NCI-H526 (cell line): ENCODE measurements at places on chromosomes 6 and 20.
A peak's percentile ranks its signal among the peaks of the same experiment; 100 is the strongest.

- DNase-seq: no peak
Observed at GRCh38 chr6:111843347-111844147, 29.7 kb downstream of the FYN start.

DNA sequence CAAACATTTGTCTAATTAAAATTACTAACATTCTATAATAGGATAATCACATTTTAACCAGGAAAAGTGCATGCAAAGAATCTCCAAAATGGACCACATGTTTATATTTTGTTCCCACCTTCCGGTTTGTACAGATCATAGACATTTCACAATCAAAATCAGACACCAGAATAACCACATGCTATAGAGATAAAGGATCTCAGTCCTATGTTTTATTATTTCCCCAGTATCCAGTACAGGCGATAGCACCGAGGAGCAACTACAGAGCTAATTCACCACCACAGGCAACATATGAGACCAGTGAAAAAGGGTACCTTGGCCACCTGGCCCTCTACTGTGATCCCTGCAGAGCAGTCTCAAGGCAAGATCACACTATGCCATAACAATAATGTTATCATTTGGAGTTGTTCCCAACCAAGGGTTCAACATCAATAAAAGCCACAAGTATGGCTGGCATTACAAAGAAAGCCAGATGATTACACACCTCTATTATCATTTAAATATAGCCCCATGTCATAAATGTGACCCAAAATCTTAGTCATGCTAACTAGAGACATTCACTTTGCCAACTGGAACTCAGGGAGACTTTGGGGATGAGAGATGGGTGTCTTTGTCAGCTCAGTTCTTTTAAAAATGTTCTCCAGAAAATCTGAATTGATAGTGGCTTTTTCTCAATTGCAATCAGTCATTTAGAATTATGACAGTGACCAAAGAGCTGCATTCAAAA, 46.7 kb downstream of the RALGAPA2 start:
- DNase-seq: no peak

DNA sequence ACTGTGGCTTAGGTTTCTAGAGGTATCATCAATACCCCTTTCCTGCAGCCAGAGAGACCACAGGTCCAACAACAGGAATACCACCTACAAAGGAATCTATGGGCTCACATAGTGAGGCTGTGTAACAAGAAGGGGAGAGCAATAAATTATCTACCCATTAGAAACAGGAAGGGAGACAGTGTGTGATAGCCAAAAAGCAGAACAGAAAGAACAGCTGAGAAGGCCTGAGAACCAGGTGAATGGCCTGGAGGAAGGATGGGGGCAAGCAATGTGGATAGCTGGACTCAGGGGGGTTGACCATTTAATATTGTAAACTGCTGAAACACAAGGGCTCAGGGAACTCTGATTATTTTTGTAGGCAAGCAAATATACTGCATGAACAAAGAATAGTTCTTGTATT, 628.2 kb downstream of the COL12A1 start:
- no peak for DNase-seq

DNA sequence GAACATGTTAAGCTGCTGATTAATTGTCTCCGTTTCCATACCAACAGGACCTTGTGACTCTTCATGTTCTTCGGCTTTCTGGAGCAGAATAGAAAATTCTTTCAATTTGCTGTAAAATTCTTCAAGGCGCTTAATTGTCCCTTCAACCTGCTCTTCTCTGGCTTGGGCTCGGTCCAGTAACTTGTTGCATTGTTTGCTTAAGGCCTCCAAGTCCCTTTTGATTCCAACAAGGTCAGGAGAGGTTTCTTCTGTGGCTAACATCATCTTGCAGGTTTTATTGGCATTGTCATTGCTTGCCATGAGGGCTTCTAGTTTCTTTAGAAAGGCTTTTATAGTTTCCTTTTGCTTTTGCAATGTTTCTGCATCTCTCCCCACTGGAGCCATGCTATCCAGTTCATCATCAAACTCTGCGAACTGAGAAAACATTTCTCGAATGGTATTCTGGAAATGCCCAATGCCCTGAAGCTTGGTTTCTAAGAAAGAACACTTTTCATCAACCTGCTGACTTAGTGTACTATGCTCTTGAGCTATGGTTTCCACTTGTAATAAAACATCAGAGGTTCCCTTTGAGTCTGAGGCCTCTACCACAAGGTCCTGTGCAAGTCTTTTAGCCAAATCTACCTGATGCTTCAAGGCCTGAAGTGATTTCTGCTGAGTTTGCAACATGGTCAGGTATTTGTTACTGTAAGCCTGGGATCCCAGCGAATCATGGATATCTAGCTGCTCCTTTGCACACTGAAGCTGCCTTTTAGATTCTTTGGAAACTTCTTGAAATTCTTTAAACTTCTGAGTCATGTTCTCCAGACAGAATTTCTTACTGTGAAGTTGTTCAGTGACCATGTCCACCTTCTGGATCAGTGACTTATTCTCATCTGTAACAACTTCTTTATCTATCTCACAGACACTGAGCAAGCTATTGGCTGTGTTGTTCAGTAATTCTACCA, 90.2 kb downstream of the DST start:
- DNase-seq: no peak

DNA sequence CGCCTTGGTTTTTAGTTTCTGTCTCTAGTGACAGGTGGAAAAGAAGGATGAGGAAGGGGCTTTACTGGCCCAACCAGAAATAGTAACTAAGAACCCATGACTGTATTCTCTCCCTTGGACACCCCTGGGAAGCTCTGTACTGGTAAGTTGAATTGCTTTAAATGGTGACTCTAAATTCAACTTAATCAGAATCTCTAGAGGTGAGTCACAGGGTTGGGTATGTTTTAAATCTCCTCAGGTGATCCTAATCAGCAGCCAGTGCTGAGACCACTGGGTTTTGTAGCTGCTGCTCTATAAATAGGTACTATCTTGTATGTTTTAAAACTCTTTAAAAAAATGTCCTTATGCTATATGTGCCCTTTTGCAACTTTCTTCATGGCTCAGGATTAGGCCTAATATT, 314.0 kb upstream of the ECI2 start:
- DNase-seq: no peak

- DNase-seq: no peak
Observed at GRCh38 chr20:20525214-20525613, 157.3 kb downstream of the INSM1 start.

DNA sequence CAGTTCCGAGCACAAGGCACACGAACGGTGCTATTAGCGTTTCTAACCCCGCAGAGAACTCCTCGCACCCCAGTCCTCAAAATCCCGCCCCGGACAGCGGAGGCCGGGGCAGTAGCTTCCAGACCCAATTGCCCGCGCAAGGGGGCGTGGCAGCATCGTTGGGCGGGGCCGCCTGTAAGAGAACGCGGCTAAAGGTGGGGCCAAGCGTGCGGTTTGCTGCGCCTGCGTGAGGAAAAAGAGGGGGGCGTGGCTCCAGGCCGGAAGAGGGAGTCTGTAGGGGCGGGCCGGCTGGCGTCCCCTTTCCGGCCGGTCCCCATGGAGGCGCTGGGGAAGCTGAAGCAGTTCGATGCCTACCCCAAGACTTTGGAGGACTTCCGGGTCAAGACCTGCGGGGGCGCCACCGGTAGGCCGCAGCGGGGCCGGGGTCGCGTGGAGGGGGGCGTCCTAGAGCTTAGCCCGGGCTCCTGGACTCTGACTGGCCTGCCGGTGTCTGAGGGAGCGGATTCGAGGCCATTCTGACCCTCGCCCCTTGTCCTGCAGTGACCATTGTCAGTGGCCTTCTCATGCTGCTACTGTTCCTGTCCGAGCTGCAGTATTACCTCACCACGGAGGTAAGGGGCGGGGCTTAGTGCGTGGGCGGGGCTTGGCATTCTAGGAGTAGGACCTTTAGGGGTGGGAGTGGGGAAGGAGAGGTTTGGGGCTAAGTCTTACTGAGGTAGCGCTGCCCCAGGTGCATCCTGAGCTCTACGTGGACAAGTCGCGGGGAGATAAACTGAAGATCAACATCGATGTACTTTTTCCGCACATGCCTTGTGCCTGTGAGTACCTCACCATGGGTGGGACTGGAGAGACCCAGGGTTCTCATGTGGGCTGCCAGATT, at the start of gene ERGIC3:
ERGIC3 (plus strand) TSS at position 296 of the 880 bp plus-strand sequence; CDS start at position 316, 20 bp downstream.
- peak; percentile 99 for DNase-seq

DNA sequence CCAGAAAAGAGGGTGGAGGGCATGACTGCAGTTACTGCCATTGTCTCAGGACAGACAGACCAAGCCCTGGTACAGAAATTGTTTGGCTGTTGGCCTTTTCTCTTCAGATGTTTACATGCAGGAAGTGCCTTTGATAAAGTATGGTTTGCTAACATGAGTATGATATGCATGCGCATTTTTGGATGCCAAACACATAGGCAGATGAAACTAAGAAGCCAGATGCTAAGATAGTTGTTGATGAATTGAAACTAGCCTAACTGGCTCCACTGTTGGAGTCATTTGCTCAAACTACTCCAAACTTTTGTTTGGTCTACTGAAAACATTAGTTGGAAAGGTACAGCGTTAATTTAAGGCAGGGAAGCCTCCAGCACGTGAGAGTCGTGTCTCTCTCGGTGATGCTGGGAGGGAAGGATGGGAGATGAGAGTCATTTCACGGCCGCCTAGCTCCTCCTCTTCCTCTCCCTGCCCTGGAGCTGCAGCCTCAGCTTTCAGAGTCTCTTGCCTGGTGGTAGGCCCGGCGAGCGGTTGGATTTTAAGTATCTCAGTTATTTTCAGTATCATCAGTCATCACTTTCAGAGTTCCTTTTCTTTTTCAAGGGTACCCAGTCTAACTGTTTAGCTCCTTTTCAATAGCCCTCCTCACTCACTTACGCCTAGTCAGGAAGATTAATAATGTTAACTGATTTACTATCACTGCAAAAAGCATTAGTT, 29.7 kb downstream of the RREB1 start:
- DNase-seq: peak; percentile 63

DNA sequence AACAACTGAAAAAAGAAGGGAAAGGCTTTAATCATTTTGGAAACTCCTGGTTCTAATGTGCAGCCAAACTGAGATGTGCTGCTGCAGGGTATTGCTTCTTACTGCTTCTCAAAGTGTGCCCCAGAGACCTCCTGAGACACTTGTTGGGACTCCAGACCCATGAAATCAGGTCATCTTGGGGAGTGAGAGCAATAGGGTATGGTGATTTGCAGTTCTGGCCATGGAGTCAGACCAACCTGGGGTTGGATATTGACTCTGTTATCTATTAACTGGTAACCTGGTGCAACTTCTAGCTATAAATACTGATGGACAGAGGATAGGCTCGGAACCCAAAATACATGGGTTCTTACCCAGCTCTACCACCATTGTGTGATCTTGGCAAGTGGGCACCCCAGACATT, 3.8 kb downstream of the TSPO2 start:
- DNase-seq: no peak

- no peak for DNase-seq
Observed at GRCh38 chr6:3808199-3808598, 41.0 kb upstream of the FAM50B start.

DNA sequence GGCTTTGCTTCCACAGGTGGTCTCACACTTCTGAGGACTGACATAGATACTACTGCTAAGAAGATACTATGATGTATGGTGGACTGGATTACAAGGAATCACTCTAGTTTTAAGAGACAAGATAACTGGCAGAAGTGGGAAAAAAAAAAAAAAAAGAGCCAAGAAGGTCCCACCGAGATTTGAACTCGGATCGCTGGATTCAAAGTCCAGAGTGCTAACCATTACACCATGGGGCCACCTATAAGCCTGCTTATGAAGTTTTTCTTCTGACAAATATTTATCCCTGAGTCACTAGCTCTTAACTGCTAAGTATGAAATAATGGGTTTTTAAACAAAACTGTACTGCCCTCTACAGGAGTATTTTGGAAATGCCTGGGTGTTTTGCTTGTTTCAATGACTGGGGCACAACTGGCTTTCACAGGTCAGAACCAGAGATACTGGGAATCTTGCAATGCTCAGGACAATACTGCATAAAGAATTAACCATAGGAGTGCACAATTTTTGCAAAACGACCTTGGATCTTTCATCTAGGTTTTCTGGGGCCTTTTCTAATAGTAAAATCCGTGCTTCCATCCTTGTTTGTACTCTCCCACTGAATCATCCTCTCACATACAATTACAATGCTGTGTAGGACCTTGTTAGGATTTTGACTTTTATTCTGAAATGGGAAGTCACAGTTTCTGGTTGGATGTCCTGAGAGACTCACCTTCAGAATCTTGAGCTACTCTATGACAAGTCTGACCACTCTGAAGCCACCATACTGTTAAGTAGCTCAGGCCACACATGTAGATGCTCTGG, 116.3 kb downstream of the OR2B2 start:
- DNase-seq: peak; percentile 88

GRCh38 chr6:105851606-105852005, 234.5 kb upstream of the PRDM1 start:
- DNase-seq: no peak

GRCh38 chr20:62460678-62461077, 15.1 kb downstream of the GATA5 start:
- no peak for DNase-seq

DNA sequence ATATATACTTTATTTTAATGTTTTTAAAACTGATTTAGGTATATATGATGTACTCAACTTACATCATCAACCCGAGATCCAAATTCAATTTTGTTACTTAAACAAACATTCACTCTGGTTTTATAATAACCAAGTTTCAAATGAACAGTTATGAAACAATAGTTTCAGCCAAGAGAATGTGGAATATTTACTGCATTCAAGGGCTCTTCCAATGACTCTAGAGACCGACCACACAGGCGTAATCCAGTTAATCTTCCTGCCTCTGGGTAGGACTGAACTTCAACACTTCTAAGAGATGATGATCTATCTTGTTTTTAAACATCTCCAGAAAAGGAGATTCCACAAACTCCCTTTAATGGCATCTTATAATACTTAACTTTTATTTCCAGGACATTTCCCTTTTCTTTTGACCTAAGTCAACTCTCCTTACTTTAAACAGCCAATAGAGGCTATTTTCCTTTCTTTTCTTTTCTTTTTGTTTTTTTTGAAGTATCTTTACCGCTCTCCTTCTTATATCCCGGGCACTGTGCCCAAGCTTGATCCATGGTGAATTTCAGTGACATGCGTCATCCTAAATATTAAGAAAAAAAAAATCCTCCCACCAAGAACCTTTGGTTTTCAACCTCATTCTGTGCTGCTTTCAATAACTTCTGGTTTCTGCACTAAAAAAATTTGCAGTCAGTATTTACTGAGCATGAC, 110.1 kb downstream of the KIF13A start:
- no peak for DNase-seq

DNA sequence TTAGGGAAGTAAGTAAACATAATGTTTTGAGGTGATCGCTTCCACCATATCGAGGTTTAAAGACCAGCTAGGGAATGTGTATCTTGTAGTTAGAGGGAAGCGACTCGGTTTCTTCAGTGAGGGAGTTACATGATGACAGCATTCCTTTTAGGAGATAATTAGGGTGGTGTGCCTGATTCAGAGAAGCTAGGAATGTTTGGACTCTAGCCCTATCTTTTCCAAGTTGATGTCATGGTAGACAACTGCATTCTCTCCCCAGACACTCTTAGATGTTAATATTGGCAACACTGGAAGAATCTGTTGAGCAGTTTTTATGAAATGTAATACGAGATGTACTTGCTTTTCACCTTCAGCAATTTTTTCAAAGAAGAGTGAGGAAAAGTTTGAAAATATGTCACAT, 12.9 kb upstream of the HIVEP1 start:
- no peak for DNase-seq
